Ammon's horn (tissue), 1 donor: ENCODE measurements at places on chromosomes 16 and 17.

DNA sequence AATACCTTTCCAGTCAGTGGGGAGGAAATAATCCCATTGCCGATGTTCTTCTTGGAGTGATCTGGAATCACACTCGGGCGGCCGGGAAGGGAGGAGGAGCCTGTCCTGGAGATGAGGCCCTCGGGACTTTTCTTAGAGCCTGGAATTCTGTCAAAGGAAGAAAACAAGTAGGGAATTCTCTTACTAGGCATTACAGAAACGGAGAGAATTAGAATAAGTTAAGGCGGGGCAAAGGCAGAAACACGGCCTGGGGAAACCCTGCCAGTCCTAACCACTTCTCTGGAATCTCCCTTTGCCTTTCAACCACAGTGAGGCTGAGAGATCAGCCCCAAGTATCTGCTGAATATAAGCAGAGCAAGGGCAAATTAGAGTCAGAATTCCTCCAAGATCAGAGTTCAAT lies 27.8 kb downstream of the USP36 start:
- no peak for DNase-seq

GRCh38 chr16:73018821-73019456 lies 29.0 kb downstream of the ZFHX3 start:
- DNase-seq = no peak

GRCh38 chr17:4173781-4174180 lies 30.8 kb downstream of the CYB5D2 start:
- DNase-seq = no peak

GRCh38 chr17:4110152-4110551 lies 32.7 kb downstream of the ZZEF1 start:
- no peak for DNase-seq

DNA sequence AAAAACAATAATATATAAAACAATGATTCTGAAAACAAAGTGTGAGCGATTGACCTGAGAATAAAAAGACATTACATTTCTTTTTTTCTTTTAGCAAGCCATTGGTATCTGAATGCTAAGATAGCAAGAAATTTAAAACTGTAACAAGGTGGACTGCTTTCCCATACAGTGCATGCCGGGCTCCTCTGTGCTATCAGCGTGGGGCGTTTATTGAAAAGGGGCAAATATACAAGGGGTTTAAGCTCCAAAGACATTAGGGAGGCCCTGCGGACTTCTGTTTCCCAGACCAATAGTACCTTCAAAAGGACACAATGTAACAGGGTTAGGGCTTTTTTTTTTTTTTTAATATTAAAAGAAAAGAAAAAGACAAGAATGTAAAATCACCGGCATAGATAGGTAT lies 261.3 kb downstream of the ZFHX3 start:
- no peak for DNase-seq

DNA sequence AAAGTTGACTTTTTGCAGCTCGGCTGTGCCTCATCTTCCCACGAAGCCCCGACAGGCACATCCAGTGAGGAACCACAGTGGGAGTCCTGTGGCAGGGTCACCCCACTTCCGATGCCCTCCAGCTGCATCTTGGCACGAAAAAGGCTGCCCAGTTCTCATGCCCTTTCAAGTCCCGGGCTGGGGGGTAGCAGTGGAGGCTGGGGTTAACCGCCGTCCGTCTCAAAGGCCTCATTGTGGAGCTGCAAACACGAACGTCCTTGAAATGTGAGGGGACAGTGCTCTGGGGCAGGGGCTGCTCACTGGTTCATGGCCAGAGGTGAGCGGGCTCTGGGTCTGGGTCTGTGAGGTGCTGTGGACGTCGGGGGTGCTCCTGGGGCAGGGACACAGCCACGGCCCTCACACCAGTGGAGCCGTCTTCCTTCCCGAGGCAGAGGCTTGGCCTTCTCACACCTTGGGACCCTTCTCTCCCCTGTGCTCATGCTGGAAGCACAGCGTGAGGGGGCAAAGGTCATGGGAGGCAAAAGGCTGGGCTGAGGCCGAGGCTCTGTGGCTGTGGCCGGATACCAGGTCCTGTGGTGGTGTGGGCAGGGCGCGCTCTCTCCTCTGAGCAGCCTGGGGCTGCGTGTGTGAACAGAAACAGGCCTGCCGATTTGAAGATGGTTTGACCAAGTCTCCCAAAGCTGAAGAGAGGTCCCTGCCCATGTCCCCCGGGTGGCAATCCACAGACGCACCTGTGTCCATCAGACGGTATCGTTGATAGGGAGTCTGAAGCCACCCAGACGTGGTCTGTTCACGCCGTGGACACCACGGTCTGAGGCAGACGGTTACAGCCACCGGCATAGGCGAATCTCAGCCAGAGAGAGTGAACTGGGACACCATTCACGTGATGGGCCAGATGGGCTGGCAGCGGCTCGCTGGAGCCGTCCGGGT lies 3.1 kb upstream of the MC1R start:
- no peak for DNase-seq

GRCh38 chr16:51682905-51683304 lies 531.8 kb upstream of the SALL1 start:
- no peak for DNase-seq

DNA sequence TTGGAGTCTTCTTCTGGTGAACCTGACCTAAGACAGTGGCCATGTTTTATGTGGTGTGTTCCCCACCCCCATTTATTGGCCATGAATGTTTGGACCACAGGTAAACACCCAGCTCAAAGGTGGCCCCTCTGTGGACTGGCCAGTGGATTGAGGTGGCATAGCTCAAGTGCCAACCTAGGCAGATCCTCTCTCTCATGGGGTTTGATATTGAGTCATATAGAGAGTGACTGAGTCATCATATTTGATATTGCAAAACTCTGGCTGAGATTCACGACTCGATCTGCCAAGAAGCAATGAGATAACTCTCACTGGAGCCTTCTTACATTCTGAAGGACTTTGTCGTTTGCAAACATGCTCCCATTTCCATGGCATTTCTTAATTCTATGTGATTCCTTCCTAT lies 10.5 kb upstream of the TEKT3 start:
- DNase-seq = no peak

DNA sequence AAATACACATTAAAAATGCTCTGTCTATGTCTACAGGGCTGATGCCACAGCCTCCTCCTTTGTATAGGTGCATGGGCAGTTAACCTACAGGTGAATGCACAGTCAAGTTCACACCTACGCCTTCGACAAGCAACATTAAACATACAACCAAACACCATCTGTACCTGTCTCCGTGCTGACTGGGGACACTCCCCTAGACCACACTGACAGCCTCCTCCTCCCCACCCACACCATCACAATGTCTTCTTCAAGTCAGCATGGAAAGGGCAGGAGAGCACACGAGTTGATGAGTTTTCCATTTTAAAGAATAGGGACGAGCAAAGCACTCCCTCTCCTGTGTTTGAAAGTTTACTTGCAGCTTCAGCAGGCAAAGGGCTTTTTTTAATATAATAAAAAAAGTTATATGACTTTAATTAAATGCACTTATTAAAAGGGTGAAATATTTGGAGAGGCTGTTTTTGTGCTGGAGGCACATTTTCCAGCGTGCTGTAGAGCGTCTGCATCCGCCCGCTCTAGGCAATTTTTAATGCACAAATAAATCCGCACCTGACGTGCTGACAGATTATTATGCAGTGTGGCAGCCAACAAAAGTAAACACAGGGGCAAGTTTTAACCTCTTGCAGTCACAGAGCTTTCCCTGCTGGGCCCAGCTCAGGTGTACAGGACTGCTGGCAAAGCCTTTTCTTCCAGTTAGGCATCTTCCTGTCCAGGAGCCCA lies 367.9 kb downstream of the SOX9 start:
- DNase-seq = no peak

DNA sequence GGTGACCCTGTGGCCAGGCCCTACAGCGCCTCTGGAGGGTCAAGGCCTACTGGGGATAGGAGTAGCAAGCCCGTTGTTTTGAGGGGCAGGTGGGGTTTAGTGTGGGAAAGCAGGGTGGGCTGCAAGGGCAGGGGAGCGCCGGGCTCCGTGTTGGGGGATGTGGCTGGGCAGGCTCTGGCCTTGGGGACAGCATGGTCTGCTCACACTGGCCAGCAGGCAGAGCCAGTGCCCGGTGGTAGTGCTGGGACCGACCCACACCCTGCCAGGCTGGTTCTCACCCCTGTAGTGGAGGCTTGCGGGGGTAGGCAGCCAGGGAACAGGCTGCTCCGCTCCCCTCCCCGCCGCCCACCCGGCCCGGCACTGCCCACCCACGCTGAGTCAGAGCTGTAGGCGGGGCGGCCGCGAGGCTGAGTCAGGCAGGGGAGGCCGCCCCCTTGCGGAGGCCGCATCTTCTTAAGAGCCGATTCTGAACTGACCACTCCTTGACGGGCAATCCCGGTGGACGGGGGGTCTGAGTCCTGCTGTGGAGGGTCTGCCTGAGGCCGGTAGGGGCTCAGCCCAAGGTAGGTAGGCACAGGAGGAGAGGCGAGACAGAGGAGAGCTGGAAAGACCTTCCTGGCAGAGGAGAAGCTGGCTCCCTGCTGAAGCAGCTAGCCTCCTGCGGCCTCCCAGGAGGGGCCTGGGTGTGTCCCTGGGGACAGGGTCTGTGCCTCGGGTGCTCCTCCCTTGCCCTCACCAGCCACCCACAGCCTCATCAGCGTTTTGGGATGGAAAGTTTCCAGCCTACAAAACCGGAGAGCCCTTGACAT lies 62.4 kb downstream of the BAIAP2 start:
- DNase-seq = peak; percentile 83

DNA sequence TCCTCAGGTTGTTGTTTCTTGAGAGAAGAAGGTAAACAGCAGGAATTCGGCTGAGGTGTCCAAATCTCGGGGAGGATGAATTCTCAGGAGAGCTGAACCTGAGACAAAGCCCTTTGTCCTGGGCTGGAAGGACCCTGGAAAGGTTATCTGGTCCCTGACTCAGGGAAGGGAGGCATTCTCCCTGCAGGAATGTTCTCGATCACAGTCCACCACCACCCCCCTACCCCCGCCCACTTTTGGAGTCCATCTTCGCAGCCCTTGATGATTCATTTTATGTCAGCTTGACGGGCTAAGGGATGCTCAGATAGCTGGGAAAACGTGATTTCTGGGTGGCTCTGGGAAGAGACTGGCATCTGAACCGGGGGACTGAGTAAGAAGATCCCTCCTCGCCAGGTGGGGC lies 1.4 kb upstream of the CEP295NL start:
- no peak for DNase-seq

DNA sequence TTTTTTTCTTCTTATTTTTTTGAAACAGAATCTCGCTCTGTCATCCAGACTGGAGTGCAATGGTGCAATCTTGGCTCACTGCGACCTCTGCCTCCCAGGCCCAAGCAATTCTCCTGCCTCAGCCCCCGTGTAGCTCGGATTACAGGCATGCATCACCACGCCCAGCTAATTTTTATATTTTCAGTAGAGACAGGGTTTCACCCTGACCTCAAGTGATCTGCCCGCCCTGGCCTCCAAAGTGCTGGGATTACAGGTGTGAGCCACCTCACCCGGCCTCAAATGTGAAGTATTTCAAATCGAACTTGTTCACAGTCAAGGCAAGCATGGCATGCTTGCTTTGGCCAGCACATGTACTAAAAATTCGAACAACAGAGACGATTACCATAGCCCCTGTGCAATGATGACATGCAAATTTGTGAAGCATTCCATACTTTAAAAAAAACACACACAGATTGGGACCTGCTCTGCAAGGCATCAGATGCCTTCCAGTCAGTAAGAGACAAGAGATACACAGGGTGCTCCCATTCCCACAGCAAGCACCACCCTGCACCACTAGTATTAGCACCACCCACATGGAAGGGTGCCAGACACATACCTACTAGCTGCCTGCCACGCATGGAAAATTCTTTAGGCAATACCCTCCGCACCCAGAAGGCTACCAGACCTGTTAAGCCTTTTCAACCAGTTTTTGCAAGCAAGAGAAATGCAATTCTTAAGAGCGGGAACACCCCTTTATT lies 47.2 kb downstream of the ANKRD11 start:
- no peak for DNase-seq

DNA sequence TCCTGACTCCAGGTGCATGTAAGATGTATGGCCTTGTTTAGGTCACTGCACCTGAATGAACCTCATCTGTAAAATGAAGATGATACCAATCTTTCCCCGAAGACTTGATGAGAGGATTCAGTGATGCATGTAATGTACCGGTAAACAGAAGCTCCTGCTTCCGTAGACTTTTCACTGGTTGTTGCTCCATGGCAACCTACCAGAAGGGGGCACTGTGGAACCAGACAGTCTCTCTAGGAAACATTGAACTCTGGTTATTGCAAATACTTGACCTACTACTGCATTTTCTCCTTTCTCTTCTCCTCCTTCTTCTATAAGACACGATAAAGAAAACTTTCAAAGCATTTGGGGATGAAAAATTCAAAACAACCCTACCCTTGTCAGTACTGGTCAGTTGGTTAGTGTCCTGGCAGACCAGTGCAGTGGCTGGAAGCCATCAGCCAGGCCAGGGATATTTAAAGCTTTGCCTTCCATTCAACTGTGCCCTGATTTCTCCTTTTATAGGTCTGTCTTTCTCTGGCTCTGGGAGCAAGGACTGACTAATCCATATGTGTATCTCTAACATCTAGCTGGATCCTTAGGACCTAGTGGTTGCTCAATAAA lies 667.4 kb upstream of the SALL1 start:
- peak; percentile 10 for DNase-seq

DNA sequence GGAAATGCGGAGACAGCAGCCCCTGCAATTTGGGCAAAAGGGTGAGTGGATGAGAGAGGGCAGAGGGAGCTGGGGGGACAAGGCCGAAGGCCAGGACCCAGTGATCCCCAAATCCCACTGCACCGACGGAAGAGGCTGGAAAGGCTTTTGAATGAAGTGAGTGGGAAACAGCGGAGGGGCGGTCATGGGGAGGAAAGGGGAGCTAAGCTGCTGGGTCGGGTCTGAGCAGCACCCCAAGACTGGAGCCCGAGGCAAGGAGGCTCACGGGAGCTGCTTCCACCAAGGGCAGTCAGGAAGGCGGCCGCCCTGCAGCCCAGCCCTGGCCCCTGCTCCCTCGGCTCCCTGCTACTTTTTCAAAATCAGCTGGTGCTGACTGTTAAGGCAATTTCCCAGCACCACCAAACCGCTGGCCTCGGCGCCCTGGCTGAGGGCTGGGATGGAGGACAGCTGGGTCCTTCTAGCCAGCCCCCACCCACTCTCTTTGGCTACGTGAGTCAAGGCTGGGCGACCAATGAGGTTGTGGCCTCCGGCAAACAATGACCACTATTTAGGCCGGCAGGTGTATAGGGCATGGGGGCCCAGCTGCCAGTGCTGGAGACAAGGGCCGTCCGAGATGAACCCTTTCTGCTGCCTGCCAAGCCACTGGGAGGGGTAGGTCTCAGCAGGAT lies 507 bp downstream of the SERPINF1 start:
- DNase-seq = no peak

- no peak for DNase-seq
These were observed 66.4 kb downstream of the CDK5R1 start for GRCh38 chr17:32553168-32553567.
